ENCODE measurements at places on chromosomes 5 and 9. TPM values are rescaled to one million over a fixed set of nuclear protein-coding genes. Genes with fewer than 3 reads are reported as not detected.

DNA sequence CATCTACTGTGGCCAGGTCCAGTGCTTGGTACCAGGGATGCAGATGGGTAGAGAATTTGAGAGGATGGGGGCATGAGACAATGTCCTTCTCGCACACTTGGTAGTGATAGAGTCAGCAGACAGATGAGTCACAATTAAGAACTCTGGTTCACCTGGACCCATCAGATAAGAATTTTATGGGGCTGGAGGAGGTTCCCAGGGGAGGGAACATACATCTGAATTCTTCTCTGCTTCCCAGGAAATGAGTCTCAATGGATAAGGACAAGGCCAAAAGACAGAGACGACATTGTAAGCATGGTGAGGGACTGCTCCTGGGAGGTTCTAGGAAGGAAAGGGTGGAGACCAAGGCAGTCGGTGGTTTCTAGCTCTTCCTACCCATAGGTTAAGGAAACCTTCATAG is 5.3 kb downstream of the SLC4A9 start:
- ATAC-seq: no peak

DNA sequence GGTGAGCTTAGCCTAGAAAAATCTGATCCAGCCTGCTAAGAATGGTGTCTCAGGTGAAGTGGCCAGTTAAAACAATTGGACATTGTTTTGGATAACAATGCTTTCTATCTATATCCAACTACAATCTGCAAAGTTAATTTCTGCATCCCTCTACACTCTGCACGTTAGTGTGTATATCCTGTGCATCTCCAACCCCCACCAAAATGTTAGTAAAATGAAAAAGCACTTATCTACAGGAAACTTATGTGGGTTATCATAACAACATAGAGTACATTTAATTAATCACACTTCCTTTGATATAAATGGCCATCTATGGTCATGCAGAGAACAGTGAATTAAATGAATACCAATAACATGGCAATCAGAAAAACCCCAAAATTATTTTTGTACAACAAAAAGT is 158.7 kb downstream of the NFIB start:
- no peak for ATAC-seq

SEPTIN8 gene
- 59.2 TPM for total RNA-seq

DNA sequence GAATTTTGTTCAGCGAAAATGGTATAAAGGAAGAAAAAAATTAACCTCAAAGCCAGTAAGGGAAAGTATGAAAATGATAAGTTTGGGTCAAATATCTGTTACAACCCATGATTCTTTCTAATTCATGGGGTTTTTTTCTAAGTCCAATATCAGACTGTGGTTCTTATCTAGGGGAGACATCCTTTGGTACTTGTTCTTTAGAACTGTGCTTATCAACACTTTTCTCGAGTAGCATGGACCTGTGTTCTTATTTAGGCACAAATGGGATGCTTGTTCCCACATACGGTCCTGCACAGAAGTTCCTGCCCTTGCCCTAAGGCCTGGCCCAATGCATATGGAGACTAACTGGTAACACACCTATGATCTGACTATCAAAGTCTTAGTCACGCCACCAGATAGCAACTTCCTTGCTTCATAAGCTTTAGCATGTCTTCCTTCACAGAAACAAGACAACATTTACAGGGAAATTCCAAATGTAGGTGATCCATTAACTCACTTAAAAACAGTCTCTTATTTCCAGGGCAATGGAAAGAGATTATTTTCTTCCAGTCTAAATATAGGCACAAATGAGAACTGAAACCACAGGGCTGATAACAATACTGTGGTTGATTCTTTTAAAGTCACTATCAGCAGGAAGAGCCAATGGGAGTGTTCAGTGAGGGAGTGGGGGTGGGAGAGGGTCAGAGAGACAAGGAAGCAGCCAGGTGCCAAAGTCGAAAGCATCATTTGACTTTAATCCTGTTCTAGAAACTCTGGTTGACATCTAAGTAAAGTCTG is 268.8 kb upstream of the ANKRD55 start:
- no peak for ATAC-seq

DNA sequence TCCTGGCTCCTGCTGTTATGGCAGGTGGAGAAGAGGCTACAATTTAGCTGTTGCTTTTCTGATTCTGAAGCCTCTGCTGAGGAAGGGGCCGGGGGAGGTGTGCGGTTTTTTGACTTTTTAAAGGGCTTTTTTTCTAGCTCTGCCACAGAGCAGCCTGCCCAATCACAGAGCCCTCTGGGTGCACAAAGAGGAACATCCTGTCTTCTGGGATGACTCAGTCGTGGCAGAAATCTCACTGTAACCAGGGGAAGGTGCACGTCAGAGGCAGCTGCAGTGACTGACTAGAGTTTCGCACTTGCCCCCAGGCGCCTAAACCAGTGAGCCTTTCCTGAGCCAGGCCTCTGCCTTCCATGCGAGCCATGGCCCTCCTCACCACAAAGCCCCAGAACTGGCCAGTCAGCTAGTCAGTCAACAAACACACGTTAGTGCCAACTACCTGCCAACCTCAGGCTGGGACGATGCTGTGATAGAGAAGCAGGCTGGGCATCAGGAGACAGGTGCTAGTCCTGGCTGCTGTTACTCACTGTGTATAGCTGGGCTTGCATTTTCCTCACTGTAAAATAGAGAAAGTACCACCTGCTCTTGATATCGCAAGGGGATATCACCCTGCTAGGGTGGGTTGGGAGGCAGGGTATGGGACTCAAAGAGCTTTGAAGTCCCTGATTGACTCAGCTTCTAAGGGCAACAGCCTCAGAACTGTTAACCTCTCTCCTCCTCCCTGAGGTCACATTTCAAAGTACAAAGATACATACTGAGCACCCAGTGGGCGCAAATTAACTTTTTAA is 2.2 kb downstream of the AKNA start:
- no peak for ATAC-seq

GDA gene
- total RNA-seq: 0.25 TPM

CCL27 gene
- not detected for total RNA-seq

ZNF618 gene
- 31.5 TPM for total RNA-seq

RELL2 gene
- total RNA-seq: 9.7 TPM

GRCh38 chr9:89882930-89883361 is 278.1 kb downstream of the GADD45G start:
- ATAC-seq: no peak

DUSP1 gene
- 33.6 TPM for total RNA-seq

GRCh38 chr5:112366987-112367386 is 52.1 kb downstream of the EPB41L4A start:
- no peak for ATAC-seq

- no peak for ATAC-seq
These were observed 28.0 kb downstream of the LCP2 start for GRCh38 chr5:170269579-170269978.

DNA sequence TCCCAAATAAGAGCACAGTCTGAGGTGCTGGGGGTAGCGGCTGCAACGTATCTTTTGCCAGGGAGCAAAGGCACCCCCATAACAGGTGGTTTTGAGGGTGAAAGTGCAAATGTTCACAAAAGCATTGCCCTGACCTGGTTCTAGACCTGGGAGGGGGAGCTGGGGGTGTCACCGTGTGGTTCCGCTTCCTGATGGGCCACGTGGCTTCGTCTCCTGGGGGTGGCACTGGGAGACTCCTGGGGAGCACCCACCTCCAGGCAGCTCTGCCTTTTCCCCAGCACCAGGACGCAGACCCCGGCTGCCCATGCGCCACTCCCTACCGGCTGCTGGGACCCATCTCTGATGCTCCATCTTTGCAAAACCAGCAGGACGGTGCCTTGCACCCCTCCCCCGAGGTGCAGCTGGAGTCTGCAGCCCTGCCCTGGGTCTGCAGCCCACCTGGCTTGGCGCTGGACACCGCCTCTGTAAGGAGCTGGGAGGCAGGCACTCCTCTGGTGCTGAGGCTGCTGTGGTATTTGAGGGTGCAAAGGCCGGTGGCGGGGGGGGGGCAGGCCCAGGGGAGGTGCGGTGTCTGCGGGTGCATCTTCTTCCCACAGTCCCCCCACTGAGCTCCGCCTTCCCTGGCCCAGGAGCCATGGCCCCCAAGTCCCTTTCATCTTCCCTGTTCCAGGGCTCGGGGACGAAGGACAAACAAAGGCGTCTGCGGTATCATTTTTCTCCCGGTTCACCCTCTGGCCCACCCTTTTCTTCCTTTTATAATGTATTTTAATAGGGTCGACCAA is 29.8 kb upstream of the RXRA start:
- ATAC-seq: peak; percentile 15

GRCh38 chr9:116288658-116289057 is 135.1 kb downstream of the PAPPA start:
- ATAC-seq: peak; percentile 85

All from motor neuron (in vitro differentiated cells).